ENCODE measurements at places on chromosomes 2 and 18.

- no peak for DNase-seq
These were observed 19.8 kb downstream of the SMIM21 start for GRCh38 chr18:75407468-75408437.

DNA sequence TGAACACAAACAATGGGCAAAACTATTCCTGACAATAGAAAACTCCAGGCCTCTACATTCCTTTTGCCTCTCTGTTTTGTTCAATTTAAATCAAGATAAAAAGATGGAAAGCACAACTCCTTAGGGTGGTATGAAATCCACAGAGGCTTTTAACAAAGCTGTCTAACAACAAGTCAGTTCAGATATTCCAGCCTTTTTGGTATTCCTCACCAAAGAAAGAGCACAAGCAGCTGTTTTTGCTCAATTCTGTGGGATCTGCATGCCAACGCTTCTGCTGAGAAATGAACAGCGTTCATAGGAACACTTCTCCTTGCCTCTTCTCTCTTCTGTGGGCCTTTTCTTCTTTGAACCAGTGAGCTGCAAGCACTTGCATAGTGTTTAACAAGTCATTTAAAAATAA is 411.6 kb upstream of the TCF4 start:
- no peak for DNase-seq

- no peak for DNase-seq
These were observed 5.9 kb upstream of the RNF152 start for GRCh38 chr18:61898640-61899101.

GRCh38 chr2:216752855-216753505 is 57.6 kb upstream of the IGFBP5 start:
- DNase-seq: no peak

DNA sequence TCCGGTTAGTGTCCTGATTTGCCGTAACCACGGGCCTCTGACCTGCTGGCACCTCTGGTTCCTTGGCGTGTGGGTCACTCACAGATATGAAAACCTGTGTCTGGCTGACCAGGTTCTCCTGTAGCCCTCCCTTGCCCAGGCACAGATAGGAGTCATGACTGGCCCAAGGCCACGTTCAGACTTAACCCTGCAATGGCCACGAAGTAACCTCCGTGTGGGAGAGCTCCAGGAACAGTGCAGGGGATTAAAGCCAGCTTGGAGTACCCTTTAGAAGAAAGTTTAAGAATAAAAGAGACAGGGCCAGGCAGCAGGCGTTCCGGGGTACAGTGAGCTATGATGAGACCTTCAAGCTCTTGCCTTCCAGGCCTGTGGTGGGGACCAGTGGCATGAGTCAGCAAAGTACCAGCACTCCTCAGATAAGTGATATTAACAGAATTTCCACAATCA is 25.5 kb downstream of the CENPO start:
- no peak for DNase-seq

DNA sequence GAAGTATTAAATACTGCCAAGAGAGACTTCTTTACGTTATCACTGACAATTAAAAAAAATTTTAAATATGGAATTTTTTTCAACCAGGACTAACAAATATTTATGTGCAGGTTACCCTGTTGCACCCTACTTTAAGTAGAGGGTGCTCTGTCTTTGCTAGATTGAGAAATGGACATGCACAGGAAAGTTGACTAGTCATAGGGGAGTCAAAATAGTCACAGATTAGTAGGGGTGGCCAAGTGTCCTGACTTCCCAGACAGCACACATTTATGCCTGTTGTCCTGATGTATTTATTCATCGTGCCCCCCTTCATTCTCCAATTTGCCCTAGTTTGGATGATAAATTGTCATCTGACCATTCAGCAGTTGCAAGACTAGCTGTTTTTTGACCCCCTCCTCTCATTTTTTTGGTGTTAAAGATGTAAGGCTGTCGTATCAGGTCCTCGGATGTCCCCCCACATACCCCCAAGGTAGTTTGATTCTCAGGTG is 20.3 kb downstream of the CAB39 start:
- DNase-seq: no peak

- no peak for DNase-seq
These were observed 34.9 kb downstream of the SLC38A11 start for GRCh38 chr2:164920430-164920829.

GRCh38 chr18:63992751-63993150 is 22.9 kb downstream of the SERPINB8 start:
- no peak for DNase-seq

DNA sequence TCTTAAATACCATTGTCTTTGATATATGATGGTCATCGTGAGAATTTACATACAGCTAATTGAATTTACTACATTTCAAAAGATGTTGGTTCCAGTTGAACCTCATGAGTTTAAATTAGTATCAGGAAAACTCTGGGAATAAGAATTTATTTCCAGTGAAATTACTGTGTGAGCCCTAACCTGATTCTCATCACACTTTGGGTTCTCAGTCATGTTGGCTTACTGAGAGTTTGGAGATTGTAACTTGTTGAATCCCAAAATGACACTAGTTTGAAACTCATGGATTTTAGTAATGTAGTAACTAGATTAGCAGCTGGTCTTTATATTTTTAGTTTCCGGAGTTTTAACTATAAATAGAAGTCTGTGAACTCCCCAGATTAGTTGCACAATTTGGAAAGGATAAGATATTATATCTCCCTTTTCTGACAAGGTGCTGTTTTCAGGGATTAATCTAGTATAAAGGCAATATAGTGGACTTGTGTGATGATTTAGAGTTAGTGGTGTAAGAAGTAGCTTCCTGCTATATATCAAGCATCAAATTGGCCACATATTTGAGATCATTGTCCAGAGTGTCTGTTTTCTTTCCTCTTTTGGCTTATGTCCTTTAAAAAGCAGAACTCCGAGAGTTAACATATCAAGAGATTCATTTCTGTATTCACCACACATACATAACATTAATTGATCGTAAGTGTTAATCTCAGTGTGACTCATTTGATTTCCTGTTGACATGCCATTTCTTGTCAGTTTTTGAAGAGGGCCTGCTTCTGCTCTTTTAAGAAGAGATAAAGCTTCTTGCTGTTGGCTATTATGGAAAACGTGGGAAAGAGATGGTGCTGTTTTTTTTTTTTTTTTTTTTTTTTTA is 15.7 kb downstream of the NDUFV2 start:
- DNase-seq: peak; percentile 63

- DNase-seq: no peak
These were observed 66.3 kb downstream of the SP110 start for GRCh38 chr2:230153390-230153976.

- no peak for DNase-seq
These were observed 28.0 kb upstream of the MARCO start for GRCh38 chr2:118913803-118914645.

DNA sequence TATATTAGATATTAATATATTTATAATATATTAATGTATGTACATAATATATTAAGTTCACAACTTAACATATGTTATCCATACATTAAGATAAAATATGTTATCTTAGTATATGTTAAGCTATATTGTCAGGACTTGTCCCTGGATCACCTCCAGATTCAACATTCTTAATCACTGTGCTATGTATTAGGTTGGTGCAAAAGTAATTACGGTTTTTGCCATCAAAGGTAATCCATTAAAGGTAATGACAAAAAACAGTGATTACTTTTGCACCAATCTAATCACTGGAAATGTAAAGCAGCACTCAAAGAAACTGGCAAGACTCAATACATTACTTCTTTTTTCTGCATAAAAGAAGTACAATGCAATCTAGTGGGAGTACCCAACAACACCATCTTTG is 1099.0 kb upstream of the SLC39A10 start:
- DNase-seq: no peak

- DNase-seq: no peak
These were observed 46.6 kb upstream of the RFX8 start for GRCh38 chr2:101521487-101521886.

- DNase-seq: no peak
These were observed 16.8 kb downstream of the SERPINB10 start for GRCh38 chr18:63924551-63924950.

- DNase-seq: peak; percentile 3
These were observed 428.7 kb upstream of the GYPC start for GRCh38 chr2:126227250-126227649.

- DNase-seq: no peak
These were observed 105.8 kb downstream of the GALNT14 start for GRCh38 chr2:31032475-31032874.

DNA sequence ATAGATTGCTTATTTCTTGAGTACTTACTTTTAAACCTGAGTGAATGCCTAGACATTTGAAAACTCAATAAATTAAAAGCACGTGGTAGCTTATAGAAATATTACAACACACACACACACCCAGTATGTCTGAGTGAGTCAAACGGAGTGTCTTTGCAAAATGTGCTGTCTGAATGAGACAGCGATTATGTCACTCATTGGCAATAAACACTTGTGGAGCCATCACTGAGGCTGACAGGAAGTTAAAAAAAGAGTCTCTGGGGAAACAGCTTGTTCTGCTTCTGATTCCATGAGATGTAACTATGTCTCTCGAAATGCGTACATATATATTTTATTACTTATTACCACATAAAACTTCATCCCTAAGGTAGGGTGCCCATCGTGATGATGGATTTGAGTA is 22.3 kb upstream of the VPS4B start:
- peak; percentile 49 for DNase-seq

DNA sequence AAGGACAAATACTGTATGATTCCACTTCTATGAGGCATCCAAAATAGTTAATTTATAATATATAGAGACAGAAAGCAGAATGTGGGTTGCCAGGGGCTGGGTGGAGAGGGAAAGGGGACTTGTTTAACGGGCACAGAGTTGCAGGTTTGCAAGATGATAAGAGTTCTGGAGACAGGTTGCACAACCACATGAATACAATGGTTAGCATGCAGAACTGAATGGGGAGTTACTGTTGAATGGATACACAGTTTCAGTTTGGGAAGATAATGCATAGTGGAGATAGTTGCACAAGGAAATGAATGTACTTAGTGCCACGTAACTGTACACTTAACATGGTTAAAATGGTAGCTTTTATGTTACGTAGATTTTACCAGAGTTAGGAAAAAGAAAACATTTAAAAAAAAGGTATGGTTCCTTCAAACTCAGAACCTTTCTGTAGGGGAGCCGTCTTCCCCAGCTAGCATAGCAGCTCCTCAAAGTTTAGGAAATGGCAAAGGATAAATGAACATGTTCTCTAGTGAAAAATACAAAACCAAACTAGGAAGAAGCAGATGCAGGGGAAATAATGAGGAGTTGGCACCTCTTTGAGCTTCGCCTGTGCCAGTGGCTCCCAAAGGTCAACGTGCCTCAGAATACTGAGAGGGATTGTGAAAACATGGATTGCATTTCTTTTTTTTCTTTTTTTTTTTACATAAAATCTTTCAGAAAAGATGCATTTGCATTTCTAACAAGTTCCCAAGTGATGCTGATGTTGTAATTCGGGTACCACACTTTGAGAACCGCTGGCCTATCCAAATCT is 95.2 kb downstream of the ZCCHC2 start:
- DNase-seq: no peak

- DNase-seq: no peak
These were observed 196.6 kb downstream of the NBAS start for GRCh38 chr2:15364561-15364960.

DNA sequence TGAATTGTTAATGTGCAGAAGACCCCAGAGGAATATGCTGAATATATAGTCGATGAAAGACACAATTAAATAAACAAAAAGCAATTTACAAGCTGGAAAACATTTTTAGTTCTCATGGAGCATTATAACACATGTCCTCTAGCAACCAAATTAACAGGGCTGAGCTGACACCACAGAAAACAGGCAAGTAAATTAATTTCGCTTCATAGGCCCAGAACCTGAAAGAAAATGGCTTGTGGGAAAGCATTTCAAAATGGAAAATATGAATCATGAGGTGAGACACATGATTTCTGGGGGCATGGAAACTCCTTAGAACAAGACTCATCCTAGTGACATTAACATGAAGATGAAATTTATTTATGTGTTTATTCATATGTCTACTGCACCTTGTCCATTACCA is 25.0 kb upstream of the RNF152 start:
- no peak for DNase-seq

DNA sequence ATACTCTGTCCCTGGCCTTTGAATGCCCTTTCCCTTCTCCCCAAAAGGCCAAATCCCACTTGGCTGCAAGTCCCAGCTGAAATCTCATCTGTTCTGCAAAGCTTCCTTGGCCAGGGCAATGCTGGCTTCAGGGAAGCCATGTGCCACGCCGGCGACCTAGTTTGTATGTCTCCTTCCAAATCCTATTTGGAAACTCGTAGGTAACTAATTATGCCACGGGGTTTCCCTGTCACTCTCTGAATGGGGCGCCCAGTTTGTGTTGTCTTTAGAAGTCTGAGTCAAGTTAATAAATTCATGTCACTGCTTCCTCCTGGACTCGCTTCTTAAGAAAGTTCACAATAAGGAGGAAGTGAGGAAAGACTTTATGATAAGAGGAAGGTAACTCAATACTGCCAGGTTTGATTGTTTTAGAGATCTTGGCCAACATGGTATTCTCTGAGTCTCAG is 19.1 kb downstream of the FHL2 start:
- peak; percentile 80 for DNase-seq

GRCh38 chr2:230011617-230012016 is 57.1 kb downstream of the SLC16A14 start:
- no peak for DNase-seq

GRCh38 chr18:36843784-36844183 is 14.9 kb downstream of the KIAA1328 start:
- DNase-seq: no peak

GRCh38 chr2:121287146-121287798 is 2.3 kb upstream of the TFCP2L1 start:
- peak; percentile 82 for DNase-seq

- no peak for DNase-seq
These were observed 316.2 kb downstream of the CDH2 start for GRCh38 chr18:27860701-27861107.
